ENCODE measurements at places on chromosomes 7 and 10.

DNA sequence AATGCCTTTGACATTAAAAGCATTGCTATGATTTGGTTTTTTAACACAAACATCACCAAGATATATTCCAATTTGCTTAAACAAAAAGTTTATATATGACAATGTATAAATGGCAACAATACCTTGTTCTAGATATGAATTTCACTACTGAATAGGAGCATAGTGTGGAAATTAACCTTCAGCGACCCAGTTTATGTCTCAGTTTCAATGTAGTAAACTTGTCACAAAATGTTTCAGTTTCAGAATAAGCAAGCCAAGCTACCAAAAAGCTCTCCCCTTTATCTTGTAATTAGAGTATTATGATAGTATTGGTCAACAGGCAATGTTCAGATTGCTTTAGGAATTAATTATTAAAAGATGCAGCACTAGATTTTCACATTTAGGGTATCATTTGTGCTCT is 99.6 kb upstream of the PCDH15 start:
- no peak for DNase-seq

DNA sequence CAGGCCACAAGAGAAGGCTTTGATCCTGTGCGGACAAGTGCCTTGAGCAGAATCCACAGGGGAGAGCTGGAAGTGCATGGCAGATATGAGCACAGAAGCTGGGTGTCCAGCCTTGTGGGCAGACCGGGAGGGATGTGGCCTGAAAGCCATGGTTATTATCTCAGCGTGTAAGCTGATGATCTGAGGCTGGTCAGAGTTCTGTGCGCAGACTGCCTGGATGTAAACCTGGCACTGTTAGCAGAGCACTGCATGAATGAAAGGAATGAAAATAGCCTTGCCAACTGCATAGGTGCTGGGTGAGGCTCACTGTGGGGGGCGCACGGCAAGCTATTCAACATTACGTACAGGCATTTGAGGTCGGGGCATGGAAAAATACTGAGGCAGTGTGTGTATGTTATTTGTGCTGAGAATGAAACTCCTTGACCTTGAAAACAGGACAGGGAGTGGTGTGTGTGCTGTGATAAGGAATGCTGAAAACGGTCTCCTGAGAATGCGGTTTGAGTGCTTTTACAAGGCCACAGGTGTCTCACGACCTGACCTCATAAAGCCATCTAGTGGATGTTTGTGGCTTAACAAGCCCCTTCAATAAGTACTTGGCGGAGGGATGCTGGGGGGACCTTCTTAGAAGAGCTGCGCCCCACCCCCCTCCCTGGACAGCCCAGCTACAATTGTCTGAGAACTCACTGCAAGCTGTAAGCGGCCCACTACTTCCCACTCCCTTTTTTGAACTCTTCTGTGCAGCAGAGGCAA is 18.7 kb downstream of the AKR1C1 start:
- DNase-seq = no peak

GRCh38 chr10:34826221-34826620 is 11.1 kb upstream of the PARD3 start:
- DNase-seq = no peak

- DNase-seq = no peak
Measured at GRCh38 chr7:37395618-37396259, 52.9 kb downstream of the ELMO1 start.

- DNase-seq = no peak
Measured at GRCh38 chr10:7956508-7956907, 98.0 kb upstream of the GATA3 start.

DNA sequence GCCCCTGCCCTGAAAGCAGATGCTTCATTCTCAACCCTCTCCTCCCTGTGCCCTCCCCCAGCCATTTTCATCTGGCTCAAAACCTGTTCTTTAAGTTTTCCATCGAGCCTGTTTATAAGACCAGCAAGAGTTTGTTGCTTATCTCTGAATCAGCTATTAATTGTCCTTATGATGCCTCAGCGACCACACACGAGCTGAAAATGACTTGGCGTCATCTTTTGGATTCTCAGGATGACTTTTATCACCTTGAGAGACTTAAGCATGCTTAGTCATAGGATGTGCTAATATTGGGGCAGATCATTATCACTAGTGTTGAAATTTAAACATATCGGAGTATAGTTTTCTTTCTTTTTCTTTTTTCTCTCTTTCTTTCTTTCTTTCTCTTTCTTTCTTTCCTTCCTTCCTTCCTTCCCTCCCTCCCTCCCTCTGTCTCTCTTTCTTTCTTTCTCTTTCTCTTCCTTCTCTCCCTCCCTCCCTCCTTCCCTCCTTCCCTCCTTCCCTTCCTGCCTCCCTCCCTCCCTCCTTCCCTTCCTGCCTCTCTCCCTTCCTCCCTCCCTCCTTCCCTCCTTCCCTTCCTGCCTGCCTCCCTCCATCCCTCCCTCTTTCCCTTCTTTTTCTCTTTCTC is 184.5 kb downstream of the PHTF2 start:
- DNase-seq = no peak

GRCh38 chr10:68158031-68158430 is 48.7 kb downstream of the MYPN start:
- DNase-seq = no peak

DNA sequence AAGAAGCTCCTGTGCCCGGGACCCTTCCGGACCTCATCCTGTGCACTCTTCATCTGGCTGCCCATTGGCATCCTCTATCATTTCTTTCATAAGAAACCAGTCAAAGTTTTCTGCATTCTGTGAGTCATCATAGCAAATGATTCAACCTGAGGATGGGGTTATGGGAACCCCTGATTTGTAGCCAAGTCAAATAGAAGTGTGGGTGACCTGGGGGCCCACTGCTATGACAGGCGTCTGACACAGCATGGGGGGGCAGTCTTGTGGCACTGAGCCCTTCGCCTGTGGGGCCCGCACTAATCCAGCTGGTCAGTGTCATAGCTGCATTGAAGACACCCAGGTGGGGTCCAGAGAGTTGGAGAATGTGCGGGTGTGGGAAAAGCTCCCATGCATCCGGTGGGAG is 230.4 kb downstream of the USP6NL start:
- DNase-seq = no peak

- DNase-seq = no peak
Measured at GRCh38 chr7:10192074-10192473, 781.6 kb upstream of the PHF14 start.

GRCh38 chr10:97564776-97565175 is 7.8 kb upstream of the ANKRD2 start:
- DNase-seq = no peak

DNA sequence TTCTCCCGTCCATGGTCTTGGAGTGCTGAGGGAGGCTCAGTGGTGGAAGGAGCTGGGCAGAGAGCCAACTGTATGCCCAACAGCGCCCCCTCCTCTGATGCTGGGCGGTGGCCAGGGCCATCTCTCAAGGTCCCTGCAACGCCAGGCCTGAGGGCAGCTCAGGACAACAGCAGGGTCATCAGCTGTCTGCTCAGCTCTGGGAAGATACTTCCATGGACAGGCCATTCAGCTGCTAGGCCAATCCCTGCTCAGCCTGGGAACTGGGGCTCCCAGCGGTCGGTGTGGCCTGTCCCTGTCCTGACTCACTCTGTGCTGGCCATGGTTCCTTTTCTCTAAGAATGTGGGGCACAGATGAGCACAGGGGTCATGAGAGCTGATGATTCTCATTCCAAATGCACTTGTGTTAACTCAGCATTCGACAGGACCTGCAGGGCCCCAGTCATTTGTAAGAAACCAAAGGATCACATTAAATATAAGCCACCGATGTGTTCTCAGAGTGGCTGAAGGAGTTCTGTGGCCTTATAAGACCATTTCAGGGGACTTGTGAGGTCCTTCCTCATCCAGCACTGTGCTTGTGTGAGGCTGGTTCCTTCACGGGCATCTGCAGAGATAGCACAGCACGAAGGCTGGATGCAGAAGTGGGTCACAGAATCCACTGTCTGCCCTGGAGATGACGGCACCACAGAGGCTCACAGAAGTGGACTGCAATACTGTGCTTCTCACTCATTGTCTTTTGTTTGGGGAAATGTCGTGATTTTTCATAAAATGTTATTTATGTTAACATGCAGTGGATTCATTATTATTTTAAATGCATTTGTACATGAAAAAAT is 73.0 kb downstream of the ADCY1 start:
- DNase-seq = no peak

GRCh38 chr7:87345962-87346371 is 503 bp downstream of the CROT start:
- no peak for DNase-seq

- DNase-seq = no peak
Measured at GRCh38 chr7:147971606-147972110, 618.9 kb upstream of the C7orf33 start.

DNA sequence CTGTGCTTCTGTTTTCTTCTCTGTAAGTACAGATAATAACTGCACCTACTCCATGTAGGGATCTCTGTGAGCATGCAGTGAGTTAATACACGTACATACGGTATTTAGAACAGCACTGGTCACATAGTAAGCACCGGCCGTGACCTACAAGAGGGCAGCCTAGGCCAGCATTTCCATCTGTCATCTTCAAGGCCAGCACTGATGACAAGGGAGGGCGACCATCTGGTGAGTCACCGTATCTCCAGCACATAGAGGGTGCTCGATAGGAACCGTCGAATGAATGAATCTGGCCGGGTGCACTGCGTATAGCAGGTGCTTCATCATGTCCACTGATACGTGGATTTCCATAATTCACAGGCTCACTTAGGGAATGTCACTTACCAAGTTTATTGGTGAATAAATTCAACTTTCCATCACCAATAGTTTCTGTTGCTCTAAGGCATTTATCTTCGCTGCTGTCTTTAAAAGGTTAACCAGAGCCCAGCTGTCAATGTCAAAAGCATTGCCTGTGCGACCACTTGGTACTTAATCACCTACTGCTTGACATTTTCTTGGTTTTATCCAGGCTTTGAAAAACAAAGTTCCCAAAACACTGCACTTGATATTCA is 8.3 kb downstream of the NOD1 start:
- no peak for DNase-seq

GRCh38 chr7:87473192-87473591 is 2.3 kb downstream of the ABCB4 start:
- DNase-seq = no peak

GRCh38 chr7:84847038-84847437 is 339.8 kb downstream of the SEMA3D start:
- DNase-seq = no peak

GRCh38 chr10:113993489-113993991 is 50.1 kb upstream of the ADRB1 start:
- DNase-seq = no peak

- DNase-seq = no peak
Measured at GRCh38 chr10:126072622-126073021, 176.3 kb downstream of the FANK1 start.

- DNase-seq = no peak
Measured at GRCh38 chr10:17021656-17022465, 107.8 kb downstream of the CUBN start.

DNA sequence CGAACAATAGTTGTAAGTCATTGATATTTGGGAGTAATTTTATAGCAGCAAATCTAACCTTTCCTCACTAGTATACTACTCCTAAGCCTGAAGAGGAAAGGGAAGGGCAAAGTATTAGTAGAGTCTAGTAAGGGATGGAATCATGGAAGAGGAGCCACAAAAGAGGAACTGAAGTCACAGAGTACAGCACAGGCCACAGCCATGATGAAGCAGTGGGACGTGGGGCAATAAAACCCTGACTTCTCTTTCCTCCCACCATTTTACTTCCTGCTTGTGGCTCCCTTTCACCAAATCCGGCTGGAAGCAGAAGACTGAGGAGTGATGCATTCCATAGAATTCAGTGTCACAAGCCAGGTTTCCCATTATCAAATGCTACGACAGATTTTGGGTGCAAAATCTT is 58.7 kb downstream of the CABCOCO1 start:
- DNase-seq = no peak

DNA sequence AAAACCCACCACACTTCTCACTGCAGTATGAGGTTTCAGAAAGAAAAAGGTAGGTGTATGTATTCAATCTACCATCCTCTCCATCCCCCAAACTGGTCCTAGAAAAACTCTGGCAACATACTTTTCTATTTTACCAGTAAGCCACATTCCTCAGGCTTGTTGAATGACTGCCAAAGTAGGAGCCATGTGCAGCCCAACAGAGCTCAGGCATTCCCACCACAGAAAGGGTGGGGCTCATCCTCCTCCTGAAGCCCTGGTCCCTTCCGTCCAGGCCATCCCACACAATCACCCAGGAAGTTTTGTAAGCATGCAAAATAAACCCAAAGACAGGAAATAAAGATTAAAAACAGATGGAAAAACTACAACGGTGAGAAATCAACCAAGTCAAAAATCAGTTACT is 57.2 kb downstream of the MAD1L1 start:
- no peak for DNase-seq

- DNase-seq = no peak
Measured at GRCh38 chr10:108653531-108653930, 1269.8 kb downstream of the XPNPEP1 start.

DNA sequence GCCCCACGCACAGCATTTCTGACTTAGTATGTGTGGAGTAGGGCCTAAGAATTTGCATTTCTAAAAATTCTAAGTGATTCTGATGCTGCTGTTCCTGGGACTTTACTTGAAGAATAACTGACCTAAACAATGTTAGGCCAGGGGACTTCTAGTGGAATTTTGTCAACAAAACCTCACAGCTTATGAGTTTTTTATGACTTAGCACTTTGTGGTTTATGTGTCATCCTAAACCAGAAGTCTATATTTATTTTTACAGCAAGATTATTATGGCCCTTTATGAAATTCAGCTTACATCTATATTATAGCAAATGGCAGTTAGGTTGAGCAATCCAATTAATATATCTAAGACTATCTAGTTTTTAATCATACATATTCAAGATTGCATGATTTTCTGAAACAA is 24.6 kb upstream of the BET1 start:
- no peak for DNase-seq

DNA sequence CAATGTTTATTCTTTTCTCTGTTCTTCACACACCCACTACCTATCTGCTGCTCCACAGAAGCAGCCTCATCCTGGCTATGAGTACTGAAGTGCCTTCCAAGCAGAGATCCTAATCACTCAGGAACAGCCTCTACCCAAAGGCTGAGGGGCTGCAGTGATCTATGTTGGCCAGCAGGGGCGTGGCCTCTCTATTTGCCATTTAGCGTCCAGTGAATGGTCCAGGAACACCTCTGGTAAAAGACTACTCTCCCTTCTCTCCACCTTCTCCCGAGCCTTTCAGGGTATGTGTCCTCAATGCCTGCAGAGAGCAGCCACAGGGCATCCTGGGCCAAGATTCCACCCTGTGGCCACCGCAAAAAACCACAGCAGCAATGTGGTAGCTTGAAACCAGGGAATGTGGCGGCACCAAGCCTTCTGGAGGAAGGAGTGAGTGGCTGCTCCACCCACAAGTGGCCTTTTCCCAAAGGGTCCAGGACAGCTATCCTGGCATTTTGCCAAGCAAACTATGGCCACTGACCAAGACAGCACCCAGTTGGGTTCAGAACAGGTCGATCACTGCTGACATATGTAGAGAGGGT is 70.9 kb downstream of the SYPL1 start:
- DNase-seq = no peak

DNA sequence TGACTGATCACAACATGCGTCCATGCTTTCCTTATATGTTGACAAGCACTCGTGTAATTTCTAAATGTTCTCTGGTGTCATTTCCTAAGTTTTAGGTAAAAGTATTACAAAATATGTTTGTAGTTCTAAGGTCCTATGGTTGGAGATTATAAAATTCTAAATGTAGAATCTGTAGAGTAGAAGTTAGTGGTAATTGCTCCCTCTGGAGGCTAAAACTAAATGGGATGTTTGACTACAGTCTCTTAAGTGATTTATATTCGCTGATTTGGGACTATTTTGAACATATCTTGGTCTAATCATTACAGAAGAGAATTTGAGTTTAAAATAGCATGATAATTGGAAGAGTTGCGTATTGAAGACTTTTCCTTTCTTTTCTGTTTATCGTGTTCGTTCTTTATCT is 74.1 kb downstream of the ZMYND11 start:
- no peak for DNase-seq

- DNase-seq = no peak
Measured at GRCh38 chr10:75469006-75469616, 37.7 kb downstream of the LRMDA start.
